ENCODE measurements at places on chromosomes 1 and 21.
A peak's percentile ranks its signal among the peaks of the same experiment; 100 is the strongest.

- DNase-seq = no peak
Observed at GRCh38 chr1:220747437-220748088, 559 bp upstream of the MTARC2 start.

DNA sequence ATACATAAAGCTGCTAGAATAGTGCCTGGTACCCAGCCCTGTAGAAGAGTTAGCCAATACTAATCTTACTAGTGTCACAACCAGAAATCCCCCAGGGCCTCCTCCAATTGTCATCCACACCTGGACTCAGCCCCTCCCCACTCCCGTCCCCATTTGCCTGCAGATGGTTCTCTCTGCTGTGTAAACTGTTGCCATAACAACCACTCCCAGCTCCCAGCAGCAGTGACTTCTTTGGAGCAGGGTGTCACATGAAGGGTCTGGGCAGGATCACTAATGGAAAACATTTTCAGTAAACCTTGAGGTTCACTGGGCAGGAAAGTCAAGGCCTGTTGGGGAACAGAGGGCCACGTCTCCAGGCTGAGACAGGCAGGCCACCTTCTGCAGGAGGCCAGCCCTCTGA is 126.0 kb upstream of the IPO9 start:
- DNase-seq = no peak

- no peak for DNase-seq
Observed at GRCh38 chr1:9243066-9243739, 8.6 kb downstream of the H6PD start.

DNA sequence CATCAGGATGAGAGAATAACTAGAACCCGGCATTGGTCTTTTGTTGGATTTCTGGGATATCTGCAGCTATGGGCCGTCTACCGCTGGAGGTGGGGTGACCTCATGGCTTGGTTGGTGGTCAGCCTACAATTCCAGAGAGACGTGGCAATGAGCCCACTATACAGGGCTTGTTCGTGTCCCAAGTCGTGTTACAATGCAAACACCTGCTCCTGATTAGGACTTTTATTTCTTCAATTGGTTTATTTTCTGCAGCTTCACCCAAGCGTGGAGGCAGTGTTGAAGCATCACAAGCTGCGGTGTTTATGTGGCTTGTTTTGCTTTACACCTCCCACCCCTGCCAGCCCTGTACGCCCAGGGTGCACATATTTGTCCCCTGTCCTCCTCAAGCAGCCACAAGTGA is 211.7 kb upstream of the TMEM51 start:
- no peak for DNase-seq

DNA sequence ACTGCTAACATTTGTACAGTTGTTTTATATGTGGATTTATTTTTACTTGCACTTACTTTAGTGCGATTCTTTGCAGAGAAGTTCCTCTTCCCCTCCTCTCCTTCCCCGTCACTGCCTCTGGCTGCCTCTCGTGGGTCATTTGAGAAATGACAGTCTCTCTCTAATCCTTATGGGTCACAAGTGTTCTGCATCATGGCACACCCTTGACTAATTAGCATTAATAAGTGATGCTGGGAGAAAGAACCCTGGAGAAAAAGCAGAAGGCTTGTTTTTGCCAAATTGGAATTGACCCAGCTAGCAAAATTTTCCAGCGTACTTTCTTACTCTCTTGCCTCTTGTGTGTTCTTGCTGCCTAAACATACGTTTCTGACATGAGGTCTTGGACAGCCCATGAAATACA is 301.2 kb downstream of the DUSP10 start:
- DNase-seq = no peak

GRCh38 chr1:212973426-212973825 is 23.1 kb downstream of the VASH2 start:
- DNase-seq = no peak

GRCh38 chr1:43824795-43825194 is 108.8 kb upstream of the ARTN start:
- no peak for DNase-seq

DNA sequence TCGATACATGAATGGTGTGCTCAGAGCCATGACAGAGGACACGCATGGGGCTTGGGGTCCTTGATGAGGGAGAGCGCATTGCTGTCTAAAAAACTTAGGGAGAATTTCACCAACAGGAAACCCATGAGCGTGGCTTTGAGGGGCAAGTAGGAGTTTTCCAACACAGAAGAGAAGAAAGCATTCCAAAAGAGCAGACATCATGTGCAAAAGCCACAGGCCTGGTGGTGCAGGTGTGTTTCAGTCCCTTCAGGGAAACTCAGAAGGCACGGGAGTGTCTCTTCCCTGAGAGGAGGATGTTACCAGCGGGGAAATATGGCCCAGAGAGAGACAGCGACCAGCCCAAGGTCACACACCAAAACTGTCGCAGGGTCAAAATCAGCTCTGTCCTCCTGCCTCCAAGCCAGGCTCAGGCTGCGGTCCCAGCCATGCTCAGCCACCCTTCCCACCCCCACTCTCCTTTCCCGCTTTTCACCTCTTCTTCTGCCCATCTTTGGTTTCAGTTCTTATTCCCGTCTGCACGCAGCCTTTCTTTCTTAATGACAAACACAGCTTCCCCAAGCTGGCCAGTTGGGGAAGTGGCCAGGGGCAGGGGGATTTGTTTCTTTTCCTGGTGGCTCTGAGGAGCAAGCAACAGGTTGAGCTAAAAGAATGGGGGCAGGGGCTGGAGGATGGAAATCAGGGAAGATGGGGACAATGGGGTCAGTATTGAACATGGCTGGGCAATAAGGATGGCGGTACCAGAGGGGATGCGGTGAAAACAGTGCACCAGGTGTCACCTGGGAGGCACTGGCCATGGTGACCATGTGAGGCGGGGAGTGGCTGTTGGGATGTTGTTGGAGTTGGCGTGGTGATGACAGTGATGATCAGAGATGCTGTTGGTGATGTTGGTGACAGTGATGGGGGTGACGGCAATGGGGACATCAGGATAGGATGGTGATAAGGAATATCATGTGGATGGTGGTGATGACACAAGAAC is 10.3 kb downstream of the LAPTM5 start:
- DNase-seq = no peak

GRCh38 chr1:32012709-32013385 is 821 bp upstream of the KHDRBS1 start:
- DNase-seq = no peak

DNA sequence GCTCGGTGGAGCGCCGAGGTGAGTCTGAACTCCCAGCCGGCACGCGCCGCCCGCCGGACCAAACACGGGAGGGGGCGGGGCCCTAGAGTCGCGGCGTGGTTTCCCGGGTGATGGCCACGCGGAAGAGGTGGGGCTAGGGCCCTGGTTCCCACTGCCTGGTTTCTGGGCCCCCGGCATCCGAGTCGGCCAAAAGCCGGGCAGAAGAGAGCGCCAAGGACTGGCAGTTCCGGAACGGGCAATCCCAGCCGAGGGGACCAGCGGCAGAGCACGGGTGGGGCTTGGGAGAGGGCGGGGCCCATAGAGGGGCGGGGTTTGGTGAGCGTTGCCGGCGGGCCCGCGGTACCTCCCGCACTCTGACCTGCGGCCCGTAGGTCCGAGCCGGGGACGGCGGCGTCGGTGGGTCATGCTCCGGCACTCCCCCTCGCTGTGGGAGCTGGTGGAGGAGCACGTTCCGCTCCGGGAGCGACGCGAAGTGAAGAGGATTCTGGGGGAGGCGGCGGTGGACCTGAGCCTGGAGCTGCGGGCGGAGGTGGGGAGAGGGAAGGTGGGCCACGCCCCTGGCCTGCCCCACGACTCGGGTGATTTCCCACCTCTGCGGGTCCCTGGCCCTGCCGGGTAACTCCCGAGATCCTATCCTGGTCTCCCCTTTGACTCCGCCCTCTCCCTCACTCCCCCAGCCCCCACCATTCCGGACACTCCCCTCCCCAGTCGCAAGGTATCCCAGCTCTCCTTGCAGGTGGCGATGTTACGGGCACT is at the start of gene CCDC24:
CCDC24 (plus strand) TSS at position 124 of the 756 bp plus-strand sequence; CDS start at position 404, 280 bp downstream.
- DNase-seq = peak; percentile 81

- no peak for DNase-seq
Observed at GRCh38 chr1:237640966-237641365, 249.8 kb downstream of the ZP4 start.

DNA sequence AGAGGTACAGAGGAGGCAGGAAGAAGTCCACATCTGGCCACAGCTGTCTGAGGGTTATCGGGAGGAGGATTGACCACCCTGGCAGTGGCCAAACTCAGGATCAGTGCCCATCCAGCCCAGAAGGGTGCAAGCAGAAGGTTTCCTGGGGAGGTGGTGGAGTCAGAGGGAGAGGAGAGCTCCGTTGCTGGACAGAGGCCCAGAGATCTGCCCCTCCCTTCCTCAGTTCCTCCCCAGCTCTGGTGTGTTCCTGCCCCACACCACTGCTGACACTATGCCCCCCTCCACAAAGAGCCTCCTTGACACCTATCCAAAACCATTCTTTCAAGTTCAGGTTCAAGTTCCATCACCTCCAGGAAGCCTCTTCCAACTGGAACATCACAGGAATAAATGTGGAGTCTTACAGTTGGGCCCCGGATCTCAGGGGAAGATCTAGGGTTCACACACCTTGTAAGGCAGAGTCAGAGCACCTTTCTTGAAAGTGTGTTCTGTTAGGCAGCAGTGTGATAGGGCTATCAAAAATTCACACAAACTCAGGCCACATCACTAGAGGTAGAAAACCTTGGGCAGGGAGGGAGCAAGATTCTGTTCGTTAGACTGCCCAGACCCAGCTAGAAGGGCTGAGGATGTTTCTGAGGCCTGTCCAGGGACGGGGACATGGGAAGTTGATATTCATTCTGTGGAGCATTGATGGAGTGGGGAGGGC is 7.4 kb downstream of the LDLRAD1 start:
- DNase-seq = no peak

DNA sequence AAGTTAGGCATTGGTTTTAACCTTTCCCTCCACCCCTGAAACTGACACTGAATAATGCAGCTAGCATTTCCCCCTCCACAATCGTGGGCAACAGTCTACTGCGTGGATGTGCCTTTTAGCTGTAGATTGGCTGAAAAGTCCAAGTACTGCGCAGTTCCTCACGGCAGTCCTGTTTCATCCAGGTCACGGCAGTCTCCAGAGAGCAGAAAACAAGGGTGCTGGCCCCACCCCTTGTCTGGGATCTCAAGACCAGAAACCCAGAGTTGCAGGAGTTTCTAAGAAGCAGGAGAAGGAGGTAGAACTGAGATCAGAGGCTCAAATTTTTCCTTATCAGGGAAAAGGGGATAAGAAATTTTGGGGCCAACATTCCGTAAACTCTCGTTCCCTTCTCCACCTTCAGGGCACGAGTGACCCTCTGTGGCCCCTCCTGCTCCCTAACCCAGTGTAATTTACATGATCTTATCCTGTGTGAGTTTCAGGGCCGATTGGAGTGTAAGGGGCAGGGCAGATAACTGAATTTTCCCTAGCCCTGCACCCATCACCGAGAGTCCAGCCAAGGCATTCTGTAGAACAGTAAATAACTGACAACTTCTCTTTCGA is 25.9 kb upstream of the PLA2G2C start:
- no peak for DNase-seq

DNA sequence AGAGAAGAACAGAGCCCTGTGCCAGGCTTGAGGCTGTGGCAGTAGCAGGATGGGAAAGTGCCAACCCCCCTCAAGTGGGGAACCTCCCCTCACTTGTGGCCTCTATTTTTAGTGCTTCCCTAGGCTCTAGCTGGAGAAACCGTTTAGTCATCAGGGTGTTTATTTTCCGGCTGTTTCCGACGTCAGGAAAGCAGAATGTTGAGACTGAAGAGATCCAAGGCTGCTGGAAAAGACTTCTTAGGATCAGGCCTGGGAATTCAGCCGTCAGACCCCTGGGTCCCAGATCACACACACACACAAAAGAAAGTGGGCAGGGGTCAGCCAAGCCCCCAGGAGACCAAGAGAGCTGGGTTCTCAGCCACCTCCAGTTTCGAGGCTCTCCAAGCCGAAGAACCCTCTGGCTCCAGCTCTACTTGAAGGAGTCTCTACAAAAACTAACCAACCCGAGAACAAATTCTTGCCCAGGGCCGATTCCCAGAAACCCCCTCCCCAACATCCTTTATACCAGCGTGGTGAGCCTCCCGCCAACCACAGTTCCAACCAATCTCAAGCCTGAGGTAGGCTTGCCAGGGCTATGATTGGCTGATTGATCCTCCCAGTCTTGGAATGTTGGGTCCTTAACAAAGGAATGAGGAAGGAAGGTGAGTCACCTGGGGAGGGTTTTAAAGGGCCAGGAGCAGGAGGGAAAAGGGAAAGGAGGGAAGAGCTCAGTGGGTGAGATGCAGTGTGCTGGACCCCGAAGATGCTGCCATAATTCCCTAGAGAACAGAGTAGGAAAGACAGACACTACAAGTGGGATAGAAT is 2.5 kb upstream of the MEF2D start:
- no peak for DNase-seq

DNA sequence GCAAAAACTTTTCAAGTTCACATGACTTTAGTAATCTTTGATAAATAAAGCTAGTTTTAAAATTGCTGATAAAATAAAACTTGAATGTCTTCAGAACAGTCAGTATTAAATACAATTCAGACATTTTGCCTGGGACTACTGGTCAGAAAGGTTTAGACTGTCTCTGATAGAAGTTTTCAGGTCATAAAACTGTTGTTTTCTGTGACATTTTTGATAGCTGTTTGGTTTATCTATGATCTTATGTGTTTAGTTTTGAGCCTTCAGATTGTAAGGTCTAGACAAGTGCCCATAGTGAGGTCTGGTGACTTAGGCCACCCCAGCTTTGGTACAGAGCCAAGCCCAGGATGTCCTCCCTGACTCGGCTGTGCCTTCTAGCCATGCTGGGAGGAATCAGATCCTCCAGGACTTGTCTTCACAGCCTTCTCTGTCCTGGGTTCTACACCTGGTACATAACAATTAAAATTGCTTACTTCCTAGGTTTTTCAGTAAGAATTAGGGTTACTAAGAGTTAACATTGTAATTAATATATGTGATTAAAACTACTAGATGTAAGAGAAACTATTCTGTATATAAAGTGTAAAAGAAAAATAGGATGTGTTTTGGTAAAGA is 15.1 kb upstream of the DNAH14 start:
- DNase-seq = no peak

GRCh38 chr1:243286409-243287122 is 30.7 kb downstream of the SDCCAG8 start:
- DNase-seq = no peak

GRCh38 chr1:222620566-222620965 is 2.7 kb downstream of the MIA3 start:
- DNase-seq = no peak

DNA sequence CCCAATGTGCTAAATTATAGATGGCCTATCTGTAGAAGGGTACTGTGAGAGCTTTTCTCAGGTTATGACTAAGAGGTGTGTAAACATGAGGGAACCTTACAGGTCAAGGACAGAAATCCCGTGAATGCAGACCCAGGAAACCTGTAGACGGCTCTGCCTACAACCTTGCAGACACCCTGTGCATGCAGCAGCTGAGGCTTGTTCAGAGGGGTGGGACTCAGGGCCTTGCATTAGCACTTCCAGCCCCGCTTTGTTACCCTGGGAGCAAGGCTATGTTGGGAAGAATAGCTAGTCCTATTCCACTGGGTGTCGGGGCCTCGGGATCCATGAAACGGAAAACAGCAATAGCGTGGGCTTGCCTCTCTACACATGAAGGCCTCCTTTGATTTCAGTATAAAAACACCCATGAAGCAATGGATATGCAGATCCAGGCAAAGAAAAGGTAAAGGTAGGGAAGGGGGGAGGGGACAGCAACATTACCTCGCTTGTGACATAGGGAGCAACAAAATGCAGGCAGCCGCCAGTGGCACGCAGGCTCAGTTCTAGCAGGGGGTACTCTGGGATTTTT is 9.5 kb upstream of the NDUFS5 start:
- no peak for DNase-seq
